Inflammatory macrophage (primary cell): ENCODE measurements at places on chromosomes 6 and 20.
A peak's percentile ranks its signal among the peaks of the same experiment; 100 is the strongest.

DNA sequence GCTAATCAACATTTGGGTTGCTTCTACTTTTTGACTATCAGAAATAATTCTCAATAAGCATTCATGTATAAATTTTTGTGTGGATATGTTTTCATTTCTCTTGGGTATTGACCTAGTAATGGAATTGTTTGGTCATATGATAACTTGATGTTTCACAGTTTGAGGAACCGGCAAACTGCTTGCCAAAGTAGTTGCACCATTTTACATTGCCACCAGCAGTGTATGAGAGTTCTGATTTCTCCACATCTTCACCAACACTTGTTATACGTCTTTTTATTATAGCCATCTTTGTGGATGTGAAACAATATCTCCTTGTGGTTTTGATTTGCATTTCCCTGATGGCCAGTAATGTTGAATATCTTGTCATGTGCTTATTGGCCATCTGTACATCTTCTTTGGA, 42.6 kb upstream of the TGM2 start:
- DNase-seq: peak; percentile 50

GRCh38 chr6:73250016-73250415, 13.0 kb downstream of the KHDC1 start:
- DNase-seq: no peak

- no peak for DNase-seq
Observed at GRCh38 chr6:43026365-43026764, 4.9 kb downstream of the RRP36 start.

DNA sequence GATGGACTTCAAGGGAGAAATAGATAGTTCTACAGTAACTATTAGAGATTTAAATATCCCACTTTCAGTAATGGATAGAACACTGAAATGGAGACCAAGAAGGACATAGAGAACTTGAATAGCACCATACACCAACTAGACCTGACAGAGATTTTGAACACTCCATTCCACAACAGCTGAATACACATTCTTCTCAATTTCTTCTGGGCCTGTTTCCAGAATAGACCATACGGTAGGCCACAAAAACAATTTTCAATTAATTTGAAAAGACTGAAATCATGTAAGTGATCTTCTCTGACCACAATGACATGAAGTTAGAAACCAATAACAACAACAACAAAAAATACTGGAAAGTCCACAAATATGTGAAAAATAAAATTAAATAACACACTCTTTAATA, 979.1 kb upstream of the FLRT3 start:
- no peak for DNase-seq

GRCh38 chr6:85321906-85322305, 128.0 kb upstream of the NT5E start:
- DNase-seq: no peak

GRCh38 chr6:151044465-151045441, 179.3 kb downstream of the MTHFD1L start:
- no peak for DNase-seq

- DNase-seq: peak; percentile 95
Observed at GRCh38 chr6:144181639-144182038, 31.3 kb downstream of the STX11 start.

DNA sequence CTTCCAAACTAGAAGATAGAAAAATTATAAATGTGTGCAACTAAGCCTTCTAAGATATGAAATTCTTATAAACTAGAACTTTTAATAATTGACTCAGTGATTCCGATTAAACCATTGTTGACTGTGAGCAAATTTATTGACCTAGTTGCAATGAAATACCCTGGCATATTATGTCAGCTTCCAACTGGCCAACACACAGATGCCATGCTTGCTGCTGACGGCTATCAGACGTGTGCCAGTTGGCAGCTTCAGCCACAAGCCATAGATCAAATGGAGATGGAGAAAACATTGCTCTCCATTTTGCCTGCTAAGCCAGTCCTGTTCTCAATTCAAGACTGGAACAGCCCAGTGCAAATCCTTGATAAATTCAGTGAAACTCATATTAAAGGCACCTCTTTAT, 101.7 kb upstream of the HDGFL1 start:
- DNase-seq: no peak

- no peak for DNase-seq
Observed at GRCh38 chr6:106273087-106273486, 52.5 kb downstream of the ATG5 start.

DNA sequence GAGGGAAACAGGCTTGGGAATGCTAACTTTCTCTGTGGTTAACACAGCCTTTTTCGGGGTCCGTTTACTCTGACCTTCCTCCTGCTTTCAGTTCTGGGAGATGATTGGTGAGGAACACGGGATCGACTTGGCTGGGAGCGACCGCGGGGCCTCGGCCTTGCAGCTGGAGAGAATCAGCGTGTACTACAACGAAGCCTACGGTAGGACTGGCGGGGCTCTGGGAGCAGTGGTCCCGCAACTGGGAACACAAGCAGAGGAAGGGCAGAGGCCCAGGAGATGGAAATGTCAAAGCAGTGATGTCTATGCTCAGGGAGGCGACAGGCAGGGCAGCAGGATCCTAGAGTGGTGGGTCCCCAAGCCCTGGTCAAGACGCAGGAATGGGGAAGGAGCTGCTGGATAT, 3.5 kb downstream of the TUBB1 start:
- no peak for DNase-seq

DNA sequence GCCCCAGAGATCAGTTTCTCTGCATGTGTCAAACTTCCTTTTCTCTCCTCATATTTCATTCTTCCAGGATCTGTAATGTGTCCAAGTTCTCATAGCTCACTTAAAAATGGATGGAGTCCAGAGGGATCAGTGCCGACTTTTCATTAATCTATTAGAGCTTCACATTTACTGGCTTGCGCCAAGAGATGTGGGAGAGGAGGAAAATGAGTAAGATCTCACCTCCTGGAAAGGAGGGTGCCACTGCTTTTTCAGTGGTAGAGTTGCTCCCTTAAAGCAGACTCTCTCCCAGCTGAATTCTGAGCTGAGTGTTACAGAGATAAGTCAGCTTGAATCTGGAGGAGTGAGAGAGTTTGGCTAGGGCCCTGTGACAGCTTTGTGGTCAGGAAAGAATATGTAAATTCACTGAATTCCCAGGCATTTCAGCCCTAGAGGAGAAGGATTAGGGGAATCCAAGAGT, 175.9 kb downstream of the SOX4 start:
- no peak for DNase-seq

DNA sequence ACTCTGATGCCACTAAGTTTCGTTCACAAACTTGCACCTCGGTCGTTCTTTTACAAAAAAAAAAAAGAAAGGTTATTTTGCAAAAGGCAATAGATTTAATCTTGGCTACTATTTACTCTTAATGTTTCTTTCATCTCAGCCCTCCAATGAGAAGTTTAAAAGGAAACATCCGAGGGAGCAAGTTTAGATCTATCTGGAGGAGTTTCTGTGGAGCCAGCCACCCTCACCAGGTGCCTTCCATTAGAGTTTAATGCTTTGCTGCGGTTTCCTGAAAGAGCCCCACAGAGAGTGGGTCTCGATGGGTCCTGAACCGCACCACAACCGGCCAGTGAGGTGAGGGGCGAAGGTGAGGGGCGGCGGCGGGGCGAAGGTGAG, 632 bp downstream of the PRKN start:
- DNase-seq: no peak
